RKO (cell line): ENCODE measurements at places on chromosomes 12 and 14.
A peak's percentile ranks its signal among the peaks of the same experiment; 100 is the strongest.

GRCh38 chr12:95429172-95429510 is 44.8 kb upstream of the METAP2 start:
- DNase-seq: no peak

- no peak for DNase-seq
These were observed 254.8 kb downstream of the PRKD1 start for GRCh38 chr14:29672831-29673230.

GRCh38 chr12:104355630-104356029 is 52.1 kb downstream of the EID3 start:
- no peak for DNase-seq

GRCh38 chr14:74619672-74620131 is 7.7 kb upstream of the LTBP2 start:
- DNase-seq: peak; percentile 98

DNA sequence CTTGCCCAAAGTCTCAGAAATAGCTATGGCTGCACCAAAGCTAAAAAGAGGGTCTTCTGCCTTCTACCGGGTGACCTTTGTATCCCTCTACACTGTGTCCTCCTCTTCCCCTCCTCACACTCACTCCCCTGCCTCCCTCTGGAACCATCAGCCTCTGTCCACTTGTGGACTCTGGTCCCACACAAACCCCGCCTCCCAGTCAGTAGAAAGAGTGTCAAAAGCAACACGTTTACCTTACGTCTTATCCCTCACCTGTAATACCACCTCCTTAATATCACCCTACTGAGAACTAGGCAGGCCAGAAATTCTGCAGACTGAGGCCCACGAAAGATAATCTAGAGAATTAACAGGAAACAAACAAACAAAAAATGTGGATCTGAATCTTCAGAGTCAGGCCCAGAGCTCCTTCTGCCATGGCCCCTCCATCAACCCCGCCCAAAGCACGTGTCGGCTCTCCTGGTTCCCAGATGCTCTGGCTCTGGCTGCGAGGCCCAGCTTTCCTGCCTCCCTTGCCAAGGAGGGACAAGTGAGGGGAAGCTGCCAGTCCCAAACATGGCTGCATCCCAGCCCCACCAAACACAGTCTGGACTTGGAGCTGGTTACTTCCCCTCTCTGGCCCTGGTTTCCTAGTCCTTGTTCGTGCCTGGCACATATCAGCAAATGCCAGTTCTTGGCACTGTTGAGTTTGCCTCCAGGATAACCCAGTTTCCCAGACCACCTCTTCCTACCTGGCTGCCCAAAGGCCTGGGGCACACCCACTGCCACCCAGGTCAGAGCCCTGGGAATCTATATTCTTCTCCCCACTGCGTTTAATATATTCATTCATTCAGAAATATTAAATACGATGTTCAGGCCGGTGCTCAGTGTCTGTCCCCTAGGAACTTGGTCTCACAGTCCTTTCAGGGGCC is 2.7 kb downstream of the ACTN1 start:
- DNase-seq: no peak

- DNase-seq: no peak
These were observed 9.0 kb upstream of the YLPM1 start for GRCh38 chr14:74754157-74754556.

GRCh38 chr12:10718279-10718821 is 4.8 kb downstream of the YBX3 start:
- DNase-seq: peak; percentile 56

DNA sequence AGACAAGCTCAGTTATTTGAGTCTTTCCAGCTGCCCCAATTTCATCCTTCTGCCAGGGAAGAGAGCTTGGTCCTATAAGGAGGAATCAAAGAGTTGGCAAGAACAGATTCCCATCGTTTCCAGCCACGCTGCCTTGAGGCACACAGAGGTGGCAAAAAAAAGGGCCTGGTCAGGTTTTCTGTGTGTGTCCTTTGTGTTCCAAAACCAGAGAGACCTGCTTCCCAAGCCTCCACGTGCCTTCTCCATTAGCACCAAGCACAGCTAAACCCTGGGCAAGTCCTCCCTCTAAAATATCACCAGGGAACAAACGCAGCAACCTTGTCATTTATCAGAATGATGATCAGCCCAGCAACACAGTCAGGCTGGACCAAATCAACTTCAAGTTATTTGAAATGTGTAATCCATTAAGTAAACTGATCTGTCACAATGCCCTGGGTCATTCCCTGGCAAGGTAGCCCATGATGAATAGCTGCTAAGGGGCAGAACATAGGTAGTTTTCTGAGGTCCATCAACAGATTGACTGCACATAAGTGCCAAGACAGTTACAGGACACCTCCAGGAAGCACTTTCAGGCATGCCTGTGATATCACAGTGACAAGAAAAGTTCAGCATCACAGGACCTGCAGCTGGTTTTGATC is 28.6 kb upstream of the C12orf42 start:
- no peak for DNase-seq

GRCh38 chr12:105013892-105014291 is 27.8 kb downstream of the NOPCHAP1 start:
- peak; percentile 34 for DNase-seq

DNA sequence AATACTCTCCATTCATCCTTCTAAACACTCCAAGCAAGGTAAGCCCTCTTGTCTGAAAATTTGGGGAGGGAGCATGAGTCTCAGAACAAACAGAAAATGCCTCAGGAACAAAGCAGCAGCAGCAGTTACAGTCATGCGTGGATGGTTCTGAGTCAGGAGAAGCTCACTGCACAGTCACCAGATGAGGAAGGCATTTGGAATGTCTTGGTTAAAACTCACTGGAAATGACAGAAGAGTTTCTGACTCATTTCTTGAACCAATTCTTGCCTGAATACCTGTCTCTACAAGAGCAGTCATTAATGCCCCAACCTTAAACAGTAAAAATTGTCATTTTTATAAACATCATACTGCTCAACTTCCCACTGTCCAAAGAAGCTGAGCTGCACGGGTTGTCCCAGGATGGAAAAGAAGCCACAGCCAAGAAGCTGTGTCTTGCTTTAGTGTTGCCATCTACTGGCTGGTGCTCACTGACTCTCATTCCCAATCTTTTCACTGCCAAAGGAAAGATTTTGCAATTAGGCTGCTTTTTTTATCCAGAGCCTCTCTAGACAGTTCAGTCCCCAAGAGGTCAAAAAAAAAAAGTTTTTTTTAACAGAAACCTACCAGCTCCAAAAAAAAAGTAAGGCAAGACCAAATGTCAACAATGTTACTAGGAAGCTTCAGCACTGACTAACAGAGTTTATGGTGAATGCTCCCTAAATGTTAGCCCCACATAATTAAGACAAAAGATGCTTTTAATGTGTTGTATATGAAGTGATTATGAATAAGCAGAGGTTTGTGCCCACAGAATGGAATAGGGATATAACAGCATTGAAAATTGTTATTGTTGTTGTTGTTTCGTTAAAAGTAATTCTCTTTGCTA is 40.4 kb downstream of the KICS2 start:
- peak; percentile 94 for DNase-seq
